ENCODE measurements at places on chromosomes 5 and 9. TPM values are rescaled to one million over a fixed set of nuclear protein-coding genes. Genes with fewer than 3 reads are reported as not detected.

SLC34A1 gene
- 0.01 TPM for polyA plus RNA-seq

ERAP2 gene
- 7.4 TPM for polyA plus RNA-seq

MYOZ3 gene
- 0.27 TPM for polyA plus RNA-seq

ACTBL2 gene
- polyA plus RNA-seq, result not detected

PPP3R2 gene
- polyA plus RNA-seq, result not detected

DPYSL3 gene
- polyA plus RNA-seq, result 32.0 TPM

OR13D1 gene
- polyA plus RNA-seq, result not detected

DCAF12 gene
- 45.3 TPM for polyA plus RNA-seq

CARD9 gene
- polyA plus RNA-seq, result 1.8 TPM

GRCh38 chr9:124320062-124320973 lies 62.6 kb downstream of the NEK6 start:
- DNase-seq, result peak; percentile 68

DNA sequence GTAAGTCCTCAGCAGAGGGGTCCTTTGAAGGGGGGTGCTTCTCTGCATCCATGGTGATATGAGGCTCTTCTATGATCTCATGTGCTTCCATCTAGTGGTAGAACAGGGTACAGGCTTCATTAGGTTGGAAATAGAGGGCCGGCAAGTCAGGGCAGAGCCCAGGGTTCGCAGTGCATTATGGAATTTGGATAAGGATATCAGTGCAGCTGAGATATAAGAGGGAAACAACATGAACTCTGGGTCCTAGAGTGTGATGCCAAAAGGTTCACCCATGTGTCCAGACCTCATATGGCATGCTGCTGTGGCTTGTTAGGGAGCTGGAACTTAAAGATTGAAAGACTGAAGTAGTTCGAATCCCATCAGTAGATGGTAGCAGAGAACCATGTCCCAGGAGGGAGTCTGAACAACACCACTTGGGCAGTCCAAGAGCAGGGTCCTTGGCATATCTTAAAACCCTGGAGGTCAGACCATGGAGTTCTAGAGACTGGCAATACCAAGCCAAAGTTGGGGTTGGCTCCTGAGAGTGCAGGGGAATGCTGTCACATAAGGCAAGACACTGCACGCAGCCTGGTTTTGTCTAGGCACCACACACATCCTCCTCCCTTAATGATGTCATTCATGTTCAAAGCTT lies 2.3 kb downstream of the FAM221B start:
- DNase-seq, result peak; percentile 74

- DNase-seq, result peak; percentile 59
Measured at GRCh38 chr5:148454576-148454975, 70.8 kb downstream of the FBXO38 start.

GRCh38 chr5:109922381-109922995 lies 232.8 kb downstream of the MAN2A1 start:
- DNase-seq, result no peak

- no peak for DNase-seq
Measured at GRCh38 chr5:159552751-159553150, 222.5 kb upstream of the IL12B start.

DNA sequence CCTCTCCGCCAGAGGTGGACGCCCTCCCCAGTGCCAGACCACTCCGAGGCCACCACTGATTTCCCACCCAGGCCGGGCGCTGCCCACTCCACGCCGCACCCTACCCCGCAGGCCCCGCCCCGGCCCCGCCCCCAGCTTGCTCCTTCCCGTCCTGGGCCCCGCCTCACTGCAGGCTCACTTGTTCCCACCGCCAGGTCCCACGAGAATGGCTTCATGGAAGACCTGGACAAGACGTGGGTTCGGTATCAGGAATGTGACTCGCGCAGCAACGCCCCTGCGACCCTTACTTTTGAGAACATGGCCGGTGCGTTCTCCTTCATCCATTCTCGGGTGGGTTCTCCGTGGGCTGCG lies 6.5 kb downstream of the LRRC26 start:
- DNase-seq, result no peak

GRCh38 chr5:135426102-135427082 lies 20.8 kb downstream of the DCANP1 start:
- peak; percentile 56 for DNase-seq

DNA sequence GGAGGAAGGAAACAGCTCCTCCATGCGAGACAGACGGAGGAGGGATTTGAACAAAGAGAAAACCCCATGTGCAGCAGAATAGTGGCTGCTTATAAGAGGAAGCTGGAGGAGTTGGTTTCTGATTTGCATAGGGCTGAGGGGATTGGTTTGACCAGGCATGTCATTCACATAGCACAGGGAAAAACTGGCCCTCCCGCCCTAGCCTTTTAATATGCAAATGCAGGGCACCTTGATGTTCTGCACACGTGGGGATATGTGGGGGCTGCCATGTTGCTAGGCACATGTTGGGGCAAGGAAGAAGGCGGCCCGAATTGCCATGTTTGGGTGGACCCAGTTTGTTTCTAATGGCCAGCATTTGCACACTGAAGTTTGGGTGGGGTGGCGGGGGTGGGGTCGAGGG lies 42.2 kb downstream of the OSMR start:
- DNase-seq, result no peak

- no peak for DNase-seq
Measured at GRCh38 chr9:15512889-15513288, 2.1 kb upstream of the PSIP1 start.

- peak; percentile 87 for DNase-seq
Measured at GRCh38 chr9:131641618-131642495, 96.5 kb downstream of the PRRT1B start.

- DNase-seq, result no peak
Measured at GRCh38 chr5:146828385-146828784, 50.2 kb downstream of the PPP2R2B start.

- no peak for DNase-seq
Measured at GRCh38 chr5:90119531-90119971, 290.0 kb downstream of the CETN3 start.

DNA sequence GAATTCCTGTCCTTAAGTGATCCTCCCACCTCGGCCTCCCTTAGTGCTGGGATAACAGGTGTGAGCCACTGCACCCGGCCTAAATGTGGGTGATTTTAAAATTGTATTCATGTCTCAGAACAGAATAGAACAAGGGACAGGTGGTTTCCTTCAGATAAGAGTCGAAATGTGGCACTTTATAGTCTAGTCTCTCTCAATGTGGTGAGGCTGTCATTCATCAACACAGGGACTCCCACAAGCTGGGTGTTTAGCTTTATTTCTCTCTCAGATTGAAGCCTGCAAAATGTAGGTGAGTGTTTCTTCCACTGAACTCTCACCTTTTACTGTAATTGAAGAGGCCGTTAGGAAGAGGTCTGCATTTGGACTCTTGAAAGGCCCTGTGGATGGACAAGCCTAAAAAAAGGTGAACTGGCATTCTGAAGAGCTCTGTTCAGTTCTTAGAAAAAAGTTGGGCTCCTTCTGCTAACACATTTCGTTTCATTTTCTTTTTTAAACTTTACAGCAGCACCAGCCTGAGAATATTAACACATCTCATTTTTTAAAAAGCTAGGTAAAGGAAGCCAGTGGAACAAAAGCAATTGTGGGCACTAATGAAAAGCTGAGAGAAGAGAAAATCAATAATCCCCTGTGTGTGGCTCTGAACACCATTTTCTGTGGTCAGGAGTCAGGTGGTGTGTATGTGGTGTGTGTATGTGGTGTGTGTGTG lies 126.2 kb upstream of the SLC28A3 start:
- no peak for DNase-seq

DNA sequence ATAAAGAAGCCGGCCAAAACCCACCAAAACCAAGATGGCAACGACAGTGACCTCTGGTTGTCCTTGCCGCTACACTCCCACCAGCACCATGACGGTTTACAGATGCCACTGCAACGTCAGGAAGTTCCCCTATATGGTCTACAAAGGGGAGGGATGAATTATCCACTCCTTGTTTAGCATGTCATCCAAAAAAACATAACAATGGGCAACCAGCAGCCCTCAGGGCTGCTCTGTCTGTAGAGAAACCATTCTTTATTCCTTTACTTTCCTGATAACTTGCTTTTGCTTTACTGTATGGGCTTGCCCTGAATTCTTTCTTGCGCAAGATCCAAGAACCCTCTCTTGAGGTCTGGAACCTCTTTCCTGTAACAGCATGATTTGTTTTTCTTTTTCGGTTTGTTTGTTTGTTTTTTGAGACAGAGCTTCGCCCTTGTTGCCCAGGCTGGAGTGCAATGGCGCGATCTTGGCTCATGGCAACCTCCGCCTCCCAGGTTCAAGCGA lies 2.0 kb upstream of the UAP1L1 start:
- DNase-seq, result no peak

DNA sequence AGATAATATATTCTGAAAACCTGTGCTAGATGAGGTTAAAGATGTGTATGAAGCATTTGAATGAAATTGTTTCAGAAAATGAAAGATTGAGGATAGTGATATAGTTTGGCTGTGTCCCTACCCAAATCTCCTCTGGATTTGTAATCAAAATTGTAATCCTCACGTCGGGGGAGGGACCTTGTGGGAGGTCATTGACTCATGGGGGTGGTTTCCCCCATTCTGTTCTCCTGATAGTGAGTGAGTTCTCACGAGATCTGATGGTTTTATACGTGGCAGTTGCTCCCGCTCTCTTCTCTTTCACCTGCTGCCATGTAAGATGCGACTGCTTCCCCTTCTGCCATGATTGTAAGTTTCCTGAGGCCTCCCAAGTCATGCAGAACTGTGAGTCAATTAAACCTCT lies 2.0 kb upstream of the TEX48 start:
- DNase-seq, result no peak

DNA sequence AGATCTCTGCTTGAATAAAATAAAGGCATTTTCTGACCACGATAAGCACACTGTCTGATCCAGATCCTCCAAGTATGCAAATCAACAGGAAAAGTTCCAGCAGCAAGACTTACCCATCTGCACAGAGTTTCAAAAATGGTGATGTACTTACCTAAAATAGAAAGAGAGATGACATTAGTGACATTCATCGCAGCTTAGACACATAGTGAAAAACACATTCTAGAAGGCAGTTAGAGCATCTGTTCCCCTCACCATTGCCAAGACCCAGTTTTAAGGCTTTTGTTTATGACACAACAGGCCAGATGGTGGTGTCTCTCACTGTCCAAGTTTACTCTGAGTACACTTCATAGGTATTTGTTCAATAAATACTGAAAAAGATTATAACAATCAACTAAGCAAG lies 207.7 kb downstream of the PDE4D start:
- no peak for DNase-seq

GRCh38 chr9:91775708-91776028 lies 174.4 kb downstream of the ROR2 start:
- DNase-seq, result no peak

DNA sequence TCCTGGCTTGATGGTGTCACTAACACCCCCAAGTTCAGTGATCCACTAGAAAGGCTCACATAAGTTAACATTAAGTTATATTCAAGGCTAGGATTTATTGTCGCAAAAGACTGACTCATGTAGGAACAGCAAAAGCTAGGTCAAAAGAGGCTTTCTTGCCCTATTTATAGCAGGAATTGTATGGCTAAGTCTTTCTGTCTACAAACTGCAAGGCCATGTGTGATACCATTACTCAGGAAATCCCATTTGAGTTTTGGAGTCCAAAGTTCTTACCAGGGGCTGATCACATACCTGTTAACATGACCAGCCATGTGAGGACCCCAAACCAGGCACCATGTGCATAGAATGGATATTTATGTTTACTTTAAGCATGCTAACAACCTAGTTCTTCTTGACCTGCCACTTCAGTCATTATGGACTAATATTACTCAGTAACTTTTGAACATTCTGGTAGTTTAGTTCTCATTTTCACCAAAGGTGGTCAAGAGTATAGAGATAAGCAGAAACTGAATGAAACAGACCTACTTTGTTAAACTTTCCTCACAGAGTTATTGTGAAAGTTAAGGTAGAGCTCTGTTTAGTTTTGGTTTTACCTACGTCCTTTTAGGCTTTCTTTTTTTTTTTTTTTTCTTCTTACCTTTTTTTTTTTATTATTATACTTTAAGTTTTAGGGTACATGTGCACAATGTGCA lies 281.1 kb downstream of the FER start:
- DNase-seq, result no peak

DNA sequence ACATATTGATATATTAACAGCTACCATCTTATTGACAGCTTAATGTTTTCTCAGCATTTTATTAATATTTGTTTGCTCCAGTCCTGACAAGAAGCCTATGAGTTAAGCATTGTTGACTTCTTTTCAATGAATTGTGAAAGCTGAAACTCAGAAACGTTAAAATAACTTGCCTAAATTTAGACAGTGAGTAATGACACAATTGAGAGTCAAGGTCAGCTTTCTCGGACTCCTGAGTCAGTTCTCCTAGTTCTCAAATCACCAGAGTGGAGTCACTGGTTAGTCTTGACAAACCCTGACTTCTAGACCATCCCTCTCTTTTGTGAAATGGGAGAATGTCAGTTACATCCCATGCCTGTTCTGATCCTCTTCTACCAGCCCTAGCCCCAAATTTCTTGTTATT lies 222.7 kb upstream of the ACO1 start:
- no peak for DNase-seq

DNA sequence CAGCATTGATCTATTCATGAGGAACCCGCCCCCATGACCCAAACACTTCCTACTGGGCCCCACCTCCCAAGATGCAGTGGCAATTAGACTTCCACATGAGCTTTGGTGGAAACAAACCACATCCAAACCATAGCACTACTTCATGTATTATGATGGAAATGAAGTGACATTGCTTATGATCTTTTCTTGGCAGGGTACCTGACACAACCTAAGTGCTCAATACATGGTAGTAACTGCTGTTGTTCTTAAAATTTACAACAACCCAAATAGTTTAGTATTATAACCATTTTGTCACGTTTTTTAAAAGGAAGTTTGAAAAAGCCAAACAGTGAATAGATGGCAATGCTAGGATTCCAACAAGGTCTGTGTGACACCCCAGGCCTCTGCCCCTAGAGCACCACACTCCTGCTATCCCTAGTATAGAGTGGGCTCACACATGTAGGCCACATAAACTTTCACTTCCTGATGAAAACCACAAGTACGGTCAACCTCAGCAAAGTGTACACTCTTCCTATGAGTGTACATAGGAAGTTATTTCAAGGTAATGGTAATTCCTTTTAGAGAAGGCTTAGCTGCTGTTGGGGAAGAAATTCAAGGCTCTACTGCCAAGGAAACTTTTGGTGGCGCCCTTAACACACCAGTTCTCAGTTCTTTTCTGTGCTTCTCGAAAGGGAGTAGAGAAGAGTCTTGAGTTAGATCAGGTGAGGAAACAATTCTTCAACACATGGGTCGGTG lies 97.6 kb downstream of the ARSB start:
- DNase-seq, result no peak

Measured in small intestine (tissue), 16 donors.